ENCODE measurements at places on chromosomes 16 and 17.

- no peak for DNase-seq
Measured at GRCh38 chr17:57740235-57740528, 4.9 kb downstream of the CCDC182 start.

GRCh38 chr17:38703742-38704605 is 1.1 kb upstream of the MLLT6 start:
- DNase-seq: peak; percentile 94

DNA sequence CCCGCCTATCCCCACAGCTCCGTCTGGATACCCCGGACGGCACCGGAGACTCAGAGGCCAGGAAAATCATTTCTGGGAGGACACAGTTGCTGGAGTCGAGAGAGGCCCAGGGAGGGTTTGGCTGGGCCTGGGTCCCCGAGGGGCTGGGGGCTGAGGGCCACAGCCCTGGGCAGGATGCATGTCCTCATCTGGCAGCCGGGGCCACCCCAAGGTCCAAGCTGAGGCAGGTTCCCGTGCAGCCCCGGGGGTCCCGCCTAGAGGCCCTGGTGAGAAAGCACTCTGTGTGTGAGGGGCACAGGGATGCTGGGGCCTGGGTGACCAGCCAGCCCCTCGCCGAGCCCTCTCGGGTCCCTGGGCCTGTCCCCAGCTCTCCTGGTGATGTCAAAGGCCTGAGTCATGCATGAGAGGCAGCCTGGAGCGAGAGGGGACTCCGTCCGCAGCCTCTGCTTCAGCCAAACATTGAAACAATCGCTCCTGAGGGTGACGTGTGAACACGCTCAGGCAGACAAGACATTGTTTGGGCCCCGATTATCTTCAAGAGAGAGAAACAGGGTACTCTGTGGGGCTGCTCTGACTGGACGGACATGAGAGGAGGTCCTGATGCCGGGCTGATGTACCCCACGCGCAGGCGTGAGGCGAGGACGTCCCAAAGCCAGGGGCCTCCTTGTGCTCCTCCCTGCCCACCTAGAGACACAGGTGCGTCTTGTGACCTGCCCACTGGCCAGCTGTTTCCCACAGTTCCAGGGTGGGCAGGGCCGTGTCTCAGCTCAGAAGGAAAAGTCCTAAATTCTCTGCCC is 25.8 kb upstream of the C1QTNF8 start:
- no peak for DNase-seq

DNA sequence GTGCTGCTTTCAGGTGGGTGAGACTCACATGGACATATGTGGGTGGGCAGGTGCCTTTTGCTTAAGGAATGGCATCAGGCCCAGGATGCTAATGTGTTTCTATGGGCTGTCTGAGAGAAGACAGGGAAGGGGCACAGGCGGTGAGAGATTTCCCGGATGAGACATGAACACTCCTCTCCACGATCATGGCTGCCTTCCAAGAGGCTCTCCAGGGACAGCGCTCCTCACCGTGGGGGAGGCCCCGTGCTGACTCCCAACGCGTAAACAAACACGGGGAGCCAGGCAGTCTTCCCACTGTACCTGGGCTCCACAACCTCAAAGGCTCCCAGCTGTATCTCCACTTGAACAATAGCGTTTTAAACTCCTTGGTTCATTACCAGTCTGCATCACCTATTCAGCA is 42.8 kb downstream of the CDK5R1 start:
- DNase-seq: no peak

GRCh38 chr16:49838441-49839016 is 17.4 kb downstream of the ZNF423 start:
- DNase-seq: no peak

DNA sequence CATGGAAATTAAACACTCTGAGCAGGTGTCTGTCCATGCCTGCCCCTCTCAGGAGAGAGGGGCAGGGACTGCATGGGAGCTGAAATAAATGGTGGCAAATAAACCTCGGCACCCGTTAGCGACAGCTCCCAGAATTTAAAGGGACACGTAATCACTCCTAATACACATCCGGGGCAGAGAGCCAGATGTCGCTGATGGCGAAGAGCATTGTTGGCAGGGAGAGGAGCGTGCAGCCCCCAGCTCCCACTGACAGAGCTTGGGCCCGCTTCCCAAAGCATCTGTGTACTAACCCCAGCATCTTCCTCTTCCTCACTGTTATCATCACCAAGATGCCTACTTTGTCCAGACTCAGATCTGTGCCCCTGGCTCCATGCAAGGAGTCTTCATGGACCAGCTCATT is 85.8 kb downstream of the IRX5 start:
- no peak for DNase-seq

- no peak for DNase-seq
Measured at GRCh38 chr17:29892201-29892600, 37.8 kb downstream of the SSH2 start.

- DNase-seq: no peak
Measured at GRCh38 chr16:26569793-26570192, 496.9 kb upstream of the C16orf82 start.

GRCh38 chr16:12339686-12340085 is 363.2 kb downstream of the SNX29 start:
- no peak for DNase-seq

DNA sequence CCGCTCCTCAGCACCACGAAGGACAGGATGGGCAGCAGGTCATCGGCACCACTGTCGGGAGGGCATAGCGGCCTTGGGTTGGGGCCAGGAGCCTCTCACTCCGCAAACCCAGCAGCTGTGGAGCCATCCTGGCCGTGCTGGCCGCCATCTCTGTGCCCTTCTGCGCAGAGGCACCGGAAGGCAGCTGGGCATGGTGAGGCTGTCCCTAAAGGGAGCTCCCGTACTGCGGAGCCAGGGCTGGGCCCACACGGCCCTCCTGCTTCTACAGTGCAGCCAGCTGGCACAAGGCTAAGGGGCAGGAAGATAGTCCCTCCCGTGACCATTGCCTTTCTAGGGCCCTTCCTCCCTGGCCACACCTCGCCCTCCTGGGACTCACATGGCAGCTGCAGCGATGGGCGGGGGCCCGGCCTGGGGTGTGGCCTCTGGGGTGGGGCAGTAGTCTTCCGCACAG is 7.0 kb upstream of the SPATA2L start:
- no peak for DNase-seq

GRCh38 chr17:7650509-7651096 is at the start of gene ATP1B2:
Gene ATP1B2 (plus strand): TSS chr17:7650926. CDS start chr17:7651519, 593 bp downstream.
- peak; percentile 72 for DNase-seq

- DNase-seq: no peak
Measured at GRCh38 chr16:80298676-80299075, 242.1 kb upstream of the DYNLRB2 start.

DNA sequence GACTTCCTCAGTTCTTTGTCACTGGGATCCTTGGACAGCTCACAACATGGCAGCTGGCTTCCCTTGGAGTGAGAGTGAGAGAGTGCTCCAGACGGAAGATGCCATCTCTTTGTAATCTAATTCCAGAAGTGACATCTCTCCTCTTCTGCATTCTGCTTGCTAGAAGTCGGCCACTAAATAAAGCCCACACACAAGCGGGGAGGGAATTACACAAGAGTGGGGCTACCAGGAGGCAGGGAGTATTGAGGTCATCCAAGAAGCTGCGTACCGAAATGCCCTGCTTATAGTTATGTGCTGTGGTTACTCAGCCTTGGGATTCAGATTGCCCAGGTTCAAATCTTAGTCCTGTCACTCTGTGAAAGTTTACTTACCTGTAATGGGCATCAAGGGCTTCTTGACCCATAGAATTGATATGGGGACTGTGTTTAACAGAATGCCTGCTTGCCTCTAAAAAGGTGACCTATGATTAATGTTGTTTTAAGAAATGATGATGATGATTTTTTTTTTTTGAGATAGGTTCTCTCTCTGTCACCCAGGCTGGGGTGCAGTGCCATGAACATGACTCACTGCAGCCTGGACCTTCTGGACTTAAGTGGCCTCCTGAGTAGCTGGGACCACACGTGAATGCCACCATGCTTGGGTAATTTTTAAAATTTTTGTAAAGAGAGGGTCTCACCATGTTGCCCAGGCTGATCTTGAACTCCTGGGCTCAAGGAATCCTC is 120.9 kb upstream of the HS3ST2 start:
- DNase-seq: no peak

DNA sequence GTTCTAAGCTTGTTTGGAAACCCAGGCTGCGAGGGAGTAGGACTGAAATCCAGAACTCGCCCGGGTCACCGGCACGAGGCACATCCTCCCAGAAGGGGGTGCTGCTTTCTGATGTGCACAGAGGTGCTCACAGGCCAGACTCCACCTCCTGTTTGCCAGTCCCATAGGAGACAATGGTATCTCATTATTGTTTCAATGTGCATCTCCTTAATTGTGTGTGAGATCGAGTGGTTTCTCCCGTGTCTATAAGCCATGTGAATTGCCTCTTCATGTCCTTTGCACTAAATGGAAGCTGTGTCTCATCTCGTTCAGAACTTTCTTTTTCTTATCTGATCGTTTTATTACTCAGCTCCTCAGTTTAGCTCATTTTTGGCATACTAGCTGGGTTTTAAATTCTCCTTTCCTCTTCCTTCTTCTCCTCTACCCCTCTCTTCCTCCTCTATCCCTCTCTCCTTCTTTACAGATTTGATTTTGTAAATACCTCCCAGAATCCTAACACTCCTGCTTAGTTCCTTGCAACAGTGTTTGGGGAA is 32.1 kb upstream of the PRKCB start:
- DNase-seq: peak; percentile 31

- no peak for DNase-seq
Measured at GRCh38 chr17:58666858-58667267, 25.0 kb downstream of the TEX14 start.

GRCh38 chr17:78645421-78646295 is 68.5 kb upstream of the DNAH17 start:
- DNase-seq: no peak

- no peak for DNase-seq
Measured at GRCh38 chr16:61579195-61579594, 457.0 kb downstream of the CDH8 start.

GRCh38 chr16:89113152-89113547 is 19.5 kb downstream of the ACSF3 start:
- DNase-seq: no peak

DNA sequence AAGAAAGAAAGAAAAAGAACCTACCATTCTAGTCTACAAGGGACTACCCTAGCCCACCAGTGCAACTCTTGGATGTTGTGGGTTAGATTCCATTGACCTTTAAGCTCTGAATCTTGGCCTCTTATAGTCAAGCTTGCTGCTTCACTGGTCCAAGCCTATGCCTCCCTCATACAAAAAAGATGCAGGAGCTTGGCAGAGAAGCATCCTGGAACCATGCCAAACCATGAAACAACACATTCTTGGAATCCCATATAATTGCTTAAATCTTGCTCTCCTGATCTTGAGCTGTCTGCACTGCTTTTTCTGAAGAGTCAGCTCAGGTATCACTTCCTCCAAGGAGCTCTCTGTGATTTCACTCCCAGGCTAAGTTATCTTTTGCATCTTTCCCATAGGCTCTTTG is 117.9 kb upstream of the GPR139 start:
- DNase-seq: no peak

GRCh38 chr16:10880594-10881452 is 3.8 kb downstream of the CIITA start:
- no peak for DNase-seq

DNA sequence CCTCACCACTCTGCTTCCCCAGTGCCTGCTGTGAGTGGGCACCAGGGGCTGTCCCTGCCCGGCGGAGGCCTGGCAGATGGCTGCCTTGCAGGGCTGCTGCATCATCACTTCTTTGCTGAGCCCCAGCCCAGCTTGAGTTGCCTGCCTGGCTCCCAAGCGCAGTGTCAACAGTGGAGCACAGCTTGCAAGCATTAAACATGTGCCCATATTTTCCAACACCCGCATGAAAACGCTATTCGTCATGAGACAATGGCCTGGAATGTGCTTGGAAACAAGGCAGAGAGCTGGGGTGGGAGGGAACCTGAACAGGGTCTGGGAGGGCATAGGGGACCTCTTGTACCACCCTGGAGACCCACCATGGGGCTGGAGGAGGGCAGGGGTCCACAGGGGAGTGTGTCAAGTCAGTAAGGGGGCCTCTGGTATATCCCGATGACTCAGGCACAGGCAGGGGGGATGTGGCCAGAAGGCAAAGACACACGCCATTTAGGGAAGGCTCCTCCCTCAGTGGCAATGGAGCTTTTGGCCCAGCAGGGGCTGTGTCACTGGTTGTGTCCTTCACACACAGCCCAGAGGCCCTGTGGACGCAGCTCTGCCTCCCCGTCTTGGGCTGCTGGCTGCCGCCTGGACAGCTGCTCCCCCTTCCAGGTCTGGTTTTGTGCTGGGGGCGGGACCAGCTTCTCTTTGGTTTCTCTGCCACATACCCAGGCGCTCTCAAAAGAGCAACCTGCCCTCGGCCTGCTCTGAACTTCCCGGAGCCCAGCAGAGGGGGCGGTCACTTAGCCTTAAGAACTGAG is 17.4 kb upstream of the MTSS2 start:
- no peak for DNase-seq

- DNase-seq: no peak
Measured at GRCh38 chr16:1068451-1068850, 4.1 kb upstream of the SSTR5 start.

DNA sequence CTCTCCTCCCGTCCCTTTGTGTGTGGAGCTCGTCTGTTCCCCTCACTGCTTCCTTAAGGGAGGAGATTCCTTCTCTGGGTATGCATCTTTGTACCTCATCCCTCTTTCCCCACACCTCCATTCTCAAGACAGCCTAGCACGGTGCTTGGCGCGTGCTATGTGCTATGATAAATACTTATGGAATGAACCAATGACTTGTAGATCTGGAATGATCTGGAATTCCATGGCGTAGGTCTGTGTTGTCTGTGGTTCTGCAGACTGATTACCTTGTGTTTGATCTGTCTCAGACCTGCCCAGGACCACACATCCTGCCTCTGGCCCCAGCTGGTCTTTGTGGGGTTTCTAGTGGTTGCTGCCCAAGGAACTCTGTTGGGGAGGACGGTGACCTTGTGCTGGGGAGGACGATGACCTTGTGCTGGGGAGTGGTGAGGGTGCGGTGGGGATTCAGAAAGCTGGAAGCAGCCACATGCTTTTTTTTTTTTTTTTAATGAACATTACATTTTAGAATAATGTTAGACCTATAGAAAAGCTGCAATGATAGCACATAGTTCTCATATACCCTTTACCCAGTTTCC is 33.5 kb upstream of the ETV4 start:
- no peak for DNase-seq

GRCh38 chr17:19384723-19385391 is 2.1 kb downstream of the MFAP4 start:
- no peak for DNase-seq

- DNase-seq: no peak
Measured at GRCh38 chr16:15899538-15900100, 11.2 kb upstream of the CEP20 start.

DNA sequence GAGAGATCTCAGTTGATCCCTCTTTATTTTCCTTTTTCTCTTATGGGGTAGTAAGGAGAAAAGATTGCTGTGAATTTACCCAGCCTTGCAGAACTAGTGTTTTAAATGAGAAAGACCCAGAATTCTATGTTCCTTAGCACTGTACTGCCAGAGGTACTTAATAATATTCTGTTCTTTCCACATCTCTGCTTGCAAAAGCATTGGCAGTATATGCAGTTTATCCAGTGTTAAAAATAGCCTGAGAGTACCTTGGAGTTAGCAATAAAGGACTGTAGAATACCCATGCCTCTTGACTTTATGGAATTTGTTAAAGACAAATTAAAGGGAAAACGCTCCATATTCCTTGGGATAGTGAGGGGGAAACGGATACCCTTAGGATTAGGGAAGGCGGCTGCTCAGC is 11.9 kb downstream of the SLC7A6 start:
- no peak for DNase-seq

GRCh38 chr17:61458000-61458399 is 5.8 kb downstream of the TBX4 start:
- no peak for DNase-seq

GRCh38 chr16:79331066-79331465 is 269.5 kb downstream of the MAF start:
- no peak for DNase-seq
